ENCODE measurements at places on chromosomes 11 and 22.

GRCh38 chr11:10287140-10287539 is 6.9 kb downstream of the SBF2 start:
- H3K27ac ChIP-seq, result no peak overlapping the region
- peaks cover 3% of the 10 kb centered on the region for H3K36me3 ChIP-seq
- no peak overlapping the region for H3K4me3 ChIP-seq
- no peaks in the 10 kb centered on the region for H3K27me3 ChIP-seq
- peaks cover 5% of the 10 kb centered on the region for H3K4me1 ChIP-seq
- DNase-seq, result no peak

- no peaks in the 10 kb centered on the region for H3K36me3 ChIP-seq
- DNase-seq, result peak; percentile 34
- no peak overlapping the region for H3K4me3 ChIP-seq
- H3K4me1 ChIP-seq, result peaks cover 14% of the 10 kb centered on the region
- no peak overlapping the region for H3K27ac ChIP-seq
Observed at GRCh38 chr22:20312396-20313191, 7.3 kb downstream of the DGCR6L start.

DNA sequence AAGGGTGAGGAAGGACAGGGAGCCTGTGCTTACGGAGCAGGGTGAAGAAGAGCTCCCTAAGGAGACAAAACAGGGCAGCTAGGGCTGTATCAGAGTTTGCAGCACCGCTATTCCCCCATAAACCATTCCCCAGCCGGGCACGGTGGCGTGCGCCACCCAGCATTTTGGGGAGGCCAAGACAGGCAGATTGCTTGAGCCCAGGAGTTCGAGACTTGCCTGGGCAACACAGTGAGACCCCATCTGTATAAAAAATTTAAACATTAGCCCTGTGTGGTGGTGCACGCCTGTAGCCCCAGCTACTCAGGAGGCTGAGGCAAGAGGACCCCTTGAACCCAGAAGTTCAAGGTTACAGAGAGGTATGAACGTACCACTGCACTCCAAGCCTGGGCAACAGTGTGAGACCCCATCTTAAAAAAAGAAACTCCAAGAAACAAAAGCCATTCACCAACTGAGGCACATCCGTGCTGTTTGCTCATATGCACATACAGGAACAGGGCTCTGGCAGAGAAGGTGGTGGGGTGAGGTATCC is 4.7 kb downstream of the GAL3ST1 start:
- no peak overlapping the region for H3K27ac ChIP-seq
- H3K36me3 ChIP-seq, result no peaks in the 10 kb centered on the region
- no peak for DNase-seq
- no peak overlapping the region for H3K4me3 ChIP-seq
- H3K4me1 ChIP-seq, result no peaks in the 10 kb centered on the region
- H3K27me3 ChIP-seq, result peaks cover 58% of the 10 kb centered on the region

DNA sequence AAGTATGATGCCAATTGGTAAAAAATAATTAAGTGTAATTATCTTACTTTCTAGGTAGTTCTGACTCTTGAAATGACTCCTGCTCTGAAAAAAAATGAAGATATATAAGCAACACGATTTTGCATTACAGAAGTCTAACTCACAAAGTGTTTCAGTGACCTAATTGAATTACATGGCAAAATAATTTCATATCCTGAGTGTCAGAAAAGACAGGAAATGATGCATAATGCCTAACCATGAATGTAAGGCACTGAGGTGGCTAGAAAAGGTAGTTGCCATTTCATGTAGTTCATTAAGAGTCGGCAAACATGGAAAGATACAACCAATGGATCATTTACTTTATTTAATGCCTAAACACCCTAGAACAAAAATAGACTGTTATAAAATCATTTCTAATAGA is 113.5 kb downstream of the GUCY1A2 start:
- H3K27ac ChIP-seq, result no peak overlapping the region
- no peaks in the 10 kb centered on the region for H3K27me3 ChIP-seq
- H3K4me3 ChIP-seq, result no peak overlapping the region

DNA sequence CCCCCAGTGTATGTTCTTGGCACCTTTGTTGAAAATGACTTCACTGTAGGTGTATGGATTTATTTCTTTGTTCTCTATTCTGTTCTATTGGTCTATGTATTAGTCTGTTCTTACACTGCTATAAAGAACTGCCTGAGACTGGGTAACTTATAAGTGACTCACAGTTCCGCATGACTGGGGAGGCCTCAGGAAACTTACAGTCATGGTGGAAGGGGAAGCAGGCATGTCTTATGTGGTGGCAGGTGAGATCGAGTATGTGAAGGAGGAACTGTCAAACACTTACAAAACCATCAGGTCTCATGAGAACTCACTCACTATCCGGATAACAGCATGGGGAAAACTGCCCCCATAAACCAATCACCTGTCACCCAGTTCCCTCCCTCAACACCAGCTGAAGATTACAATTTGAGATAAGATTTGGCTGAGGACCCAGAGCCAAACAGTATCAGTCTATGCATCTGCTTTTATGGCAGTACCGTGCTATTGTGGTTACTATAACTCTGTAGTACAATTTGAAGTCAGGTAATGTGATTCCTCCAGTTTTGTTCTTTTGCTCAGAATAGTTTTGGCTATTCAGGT is 836.2 kb downstream of the DLG2 start:
- no peaks in the 10 kb centered on the region for H3K4me1 ChIP-seq
- no peak for DNase-seq
- no peak overlapping the region for H3K27ac ChIP-seq
- H3K4me3 ChIP-seq, result no peak overlapping the region
- no peaks in the 10 kb centered on the region for H3K36me3 ChIP-seq

GRCh38 chr11:57618438-57618837 is 21.0 kb downstream of the SERPING1 start:
- H3K27me3 ChIP-seq, result no peaks in the 10 kb centered on the region
- no peak overlapping the region for H3K4me3 ChIP-seq
- peaks cover 6% of the 10 kb centered on the region for H3K4me1 ChIP-seq
- no peak for DNase-seq
- H3K36me3 ChIP-seq, result peaks cover 26% of the 10 kb centered on the region
- H3K27ac ChIP-seq, result no peak overlapping the region

GRCh38 chr11:122793515-122793914 is 44.8 kb upstream of the CRTAM start:
- H3K27ac ChIP-seq, result no peak overlapping the region
- H3K4me1 ChIP-seq, result no peaks in the 10 kb centered on the region
- no peak overlapping the region for H3K4me3 ChIP-seq

GRCh38 chr11:75557666-75558494 is 4.2 kb upstream of the SERPINH1 start:
- peaks cover 55% of the 10 kb centered on the region for H3K4me1 ChIP-seq
- H3K27me3 ChIP-seq, result no peaks in the 10 kb centered on the region
- H3K27ac ChIP-seq, result peak overlapping the region; percentile 87
- no peak for DNase-seq
- H3K4me3 ChIP-seq, result no peak overlapping the region
- no peaks in the 10 kb centered on the region for H3K36me3 ChIP-seq

GRCh38 chr22:19621373-19622060 is 92.8 kb upstream of the SEPTIN5 start:
- no peak overlapping the region for H3K4me3 ChIP-seq
- no peaks in the 10 kb centered on the region for H3K36me3 ChIP-seq
- H3K27ac ChIP-seq, result no peak overlapping the region
- peaks cover 20% of the 10 kb centered on the region for H3K4me1 ChIP-seq
- peaks cover 6% of the 10 kb centered on the region for H3K27me3 ChIP-seq

- peaks cover 56% of the 10 kb centered on the region for H3K4me1 ChIP-seq
- H3K27ac ChIP-seq, result peak overlapping the region; percentile 100
- H3K36me3 ChIP-seq, result peaks cover 21% of the 10 kb centered on the region
- H3K4me3 ChIP-seq, result no peak overlapping the region
- DNase-seq, result no peak
Observed at GRCh38 chr22:36334081-36334820, 53.5 kb downstream of the MYH9 start.

DNA sequence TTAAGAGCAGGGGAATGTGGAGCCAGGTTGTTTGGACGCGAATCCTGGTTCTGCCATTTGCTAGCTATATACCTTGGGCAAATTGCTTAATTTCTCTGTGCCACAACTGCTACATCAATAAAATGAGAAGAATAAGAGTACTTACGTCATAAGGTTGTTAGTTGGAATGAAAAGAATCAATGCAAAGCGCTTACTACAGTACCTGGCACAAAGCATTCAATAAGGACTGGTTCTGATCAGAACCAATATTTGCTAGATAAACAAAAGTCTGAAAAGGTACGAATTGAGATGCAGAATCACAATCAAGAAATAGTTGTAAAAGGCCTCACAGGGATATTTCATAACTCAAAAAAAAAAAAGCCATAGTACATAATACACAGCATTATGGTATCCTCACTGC is 11.2 kb downstream of the AMBRA1 start:
- H3K4me3 ChIP-seq, result no peak overlapping the region
- no peaks in the 10 kb centered on the region for H3K4me1 ChIP-seq
- DNase-seq, result no peak
- H3K27me3 ChIP-seq, result no peaks in the 10 kb centered on the region
- H3K36me3 ChIP-seq, result peaks cover 12% of the 10 kb centered on the region
- no peak overlapping the region for H3K27ac ChIP-seq

- no peak overlapping the region for H3K27ac ChIP-seq
- no peak overlapping the region for H3K4me3 ChIP-seq
- peaks cover 11% of the 10 kb centered on the region for H3K27me3 ChIP-seq
Observed at GRCh38 chr11:26297189-26297975, 34.5 kb upstream of the ANO3 start.

GRCh38 chr11:9037046-9037780 is 33.4 kb upstream of the NRIP3 start:
- no peak for DNase-seq
- no peaks in the 10 kb centered on the region for H3K27me3 ChIP-seq
- H3K4me3 ChIP-seq, result no peak overlapping the region
- H3K4me1 ChIP-seq, result no peaks in the 10 kb centered on the region
- no peak overlapping the region for H3K27ac ChIP-seq

DNA sequence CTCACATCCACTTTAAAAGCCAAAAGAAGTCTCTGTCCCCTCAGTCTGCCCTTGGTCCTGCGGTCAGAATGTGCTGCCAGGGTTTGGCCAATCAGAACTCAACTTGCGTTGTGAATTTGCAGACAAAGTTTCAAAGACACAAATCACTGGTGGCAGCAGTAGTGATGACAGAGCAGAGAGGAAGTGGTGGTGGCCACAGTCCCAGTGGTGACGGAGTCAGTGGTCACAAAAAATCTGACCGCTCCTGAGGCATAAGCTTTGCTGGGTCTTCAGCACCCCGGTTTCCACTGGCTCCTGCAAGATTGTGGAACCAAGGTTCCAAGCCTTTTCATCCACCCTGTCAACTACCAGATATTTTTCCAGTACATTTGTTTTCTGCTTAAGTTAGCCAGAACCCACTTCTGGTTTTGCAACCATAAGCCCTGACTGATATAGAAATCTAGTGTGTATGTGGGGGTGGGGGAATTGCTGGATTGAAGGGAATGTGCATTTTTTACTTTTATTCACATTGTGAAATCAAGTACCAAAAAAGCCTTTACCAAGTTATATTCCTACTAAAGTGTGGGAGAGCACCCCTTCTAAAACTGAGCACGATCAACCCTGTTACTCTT is 112.3 kb downstream of the TMPRSS5 start:
- H3K36me3 ChIP-seq, result peaks cover 1% of the 10 kb centered on the region
- H3K27me3 ChIP-seq, result peaks cover 5% of the 10 kb centered on the region
- H3K4me3 ChIP-seq, result no peak overlapping the region
- DNase-seq, result no peak
- H3K4me1 ChIP-seq, result peaks cover 13% of the 10 kb centered on the region
- H3K27ac ChIP-seq, result no peak overlapping the region

- no peak for DNase-seq
- no peaks in the 10 kb centered on the region for H3K36me3 ChIP-seq
- H3K4me3 ChIP-seq, result peak overlapping the region; percentile 47
- H3K4me1 ChIP-seq, result no peaks in the 10 kb centered on the region
Observed at GRCh38 chr22:49847751-49848689, 5.6 kb upstream of the ZBED4 start.

GRCh38 chr11:5646139-5646538 is 21.3 kb downstream of the TRIM34 start:
- H3K27ac ChIP-seq, result no peak overlapping the region
- H3K4me3 ChIP-seq, result no peak overlapping the region

DNA sequence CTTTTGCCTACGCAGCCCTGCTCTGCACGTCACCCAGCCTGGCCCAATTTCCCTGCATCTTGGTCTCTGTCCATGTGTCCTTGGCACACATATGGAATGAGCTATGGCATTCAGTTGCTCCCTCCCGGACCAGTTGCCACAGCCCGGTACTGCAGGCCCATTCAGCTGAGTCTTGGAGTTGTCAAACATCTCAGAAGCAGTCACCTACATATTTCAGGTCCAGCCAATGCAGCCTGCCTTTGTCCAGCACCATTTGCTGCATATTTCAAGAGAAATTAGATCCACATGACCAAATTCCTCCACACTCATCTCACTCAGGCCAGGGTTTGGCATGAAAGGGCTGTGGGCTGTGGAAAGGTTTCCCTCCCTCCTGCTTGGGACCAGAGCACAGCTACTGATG is 76.8 kb downstream of the MN1 start:
- DNase-seq, result no peak
- no peaks in the 10 kb centered on the region for H3K27me3 ChIP-seq
- H3K36me3 ChIP-seq, result no peaks in the 10 kb centered on the region
- no peak overlapping the region for H3K27ac ChIP-seq

- no peak overlapping the region for H3K4me3 ChIP-seq
- no peak for DNase-seq
- H3K4me1 ChIP-seq, result peaks cover 25% of the 10 kb centered on the region
- H3K27me3 ChIP-seq, result no peaks in the 10 kb centered on the region
Observed at GRCh38 chr11:65862941-65863888, 3.0 kb downstream of the MUS81 start.

DNA sequence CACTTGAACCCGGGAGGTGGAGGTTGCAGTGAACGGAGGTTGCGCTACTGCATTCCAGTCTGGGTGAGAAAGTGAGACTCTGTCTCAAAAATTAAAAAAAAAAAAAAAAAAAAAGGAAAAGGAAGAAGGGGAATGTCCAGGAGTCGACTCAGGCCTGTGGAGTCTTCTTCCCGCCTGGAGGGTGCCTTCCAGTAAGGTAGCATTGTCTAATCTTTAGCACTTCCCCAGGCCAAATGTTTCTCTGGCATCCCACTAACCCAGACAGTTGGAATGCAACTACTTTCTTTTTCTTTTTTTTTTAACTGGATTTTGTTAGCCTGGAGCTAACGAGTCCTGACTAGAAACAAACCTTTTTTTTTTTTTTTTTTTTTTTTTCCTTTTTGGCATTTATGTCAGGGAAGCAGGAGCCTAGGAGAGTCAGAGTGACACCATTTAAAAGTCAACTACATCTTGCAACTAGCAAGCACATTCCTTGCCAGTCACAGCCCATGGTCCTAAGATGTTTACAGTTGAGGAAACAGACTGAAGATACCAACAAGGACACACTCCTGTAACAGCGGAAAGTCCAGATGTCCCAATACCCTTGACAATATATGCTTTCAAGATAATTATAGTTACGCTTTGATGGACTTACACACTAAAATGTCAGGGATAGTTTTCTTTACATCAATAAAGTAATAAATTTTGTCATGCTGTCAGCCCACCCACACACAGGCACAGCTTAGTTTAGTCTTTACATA is 10.6 kb downstream of the PLET1 start:
- peak overlapping the region; percentile 79 for H3K27ac ChIP-seq
- peaks cover 8% of the 10 kb centered on the region for H3K4me1 ChIP-seq
- no peak for DNase-seq
- H3K4me3 ChIP-seq, result no peak overlapping the region
- no peaks in the 10 kb centered on the region for H3K36me3 ChIP-seq
- no peaks in the 10 kb centered on the region for H3K27me3 ChIP-seq

GRCh38 chr11:115141231-115142114 is 362.7 kb downstream of the CADM1 start:
- peaks cover 13% of the 10 kb centered on the region for H3K27me3 ChIP-seq
- no peaks in the 10 kb centered on the region for H3K36me3 ChIP-seq
- H3K27ac ChIP-seq, result no peak overlapping the region

- H3K4me1 ChIP-seq, result peaks cover 38% of the 10 kb centered on the region
- H3K27me3 ChIP-seq, result no peaks in the 10 kb centered on the region
- no peaks in the 10 kb centered on the region for H3K36me3 ChIP-seq
- no peak for DNase-seq
- H3K27ac ChIP-seq, result peak overlapping the region; percentile 27
Observed at GRCh38 chr11:126118806-126119205, 56.1 kb upstream of the CDON start.

All from mesothelial cell of epicardium (in vitro differentiated cells).